CD4-positive, alpha-beta T cell (primary cell): ENCODE measurements at places on chromosomes 11 and 22.

- DNase-seq: no peak
- H3K27ac ChIP-seq: no peak overlapping the region
- H3K4me1 ChIP-seq: no peaks in the 10 kb centered on the region
- H3K4me3 ChIP-seq: no peak overlapping the region
- no peaks in the 10 kb centered on the region for H3K36me3 ChIP-seq
Observed at GRCh38 chr22:39185601-39186012, 33.1 kb upstream of the CBX7 start.

GRCh38 chr11:125335106-125335505, 161.0 kb downstream of the FEZ1 start:
- H3K36me3 ChIP-seq: no peaks in the 10 kb centered on the region
- H3K27ac ChIP-seq: no peak overlapping the region
- no peaks in the 10 kb centered on the region for H3K4me1 ChIP-seq
- DNase-seq: peak; percentile 2
- H3K27me3 ChIP-seq: no peaks in the 10 kb centered on the region

- DNase-seq: no peak
- H3K36me3 ChIP-seq: no peaks in the 10 kb centered on the region
- H3K4me3 ChIP-seq: no peak overlapping the region
- H3K27ac ChIP-seq: no peak overlapping the region
- H3K4me1 ChIP-seq: peaks cover 24% of the 10 kb centered on the region
- H3K27me3 ChIP-seq: no peaks in the 10 kb centered on the region
Observed at GRCh38 chr11:10441091-10441490, 14.0 kb upstream of the AMPD3 start.

GRCh38 chr11:64694026-64694755, 28.8 kb downstream of the NRXN2 start:
- H3K4me1 ChIP-seq: no peaks in the 10 kb centered on the region
- no peak overlapping the region for H3K4me3 ChIP-seq
- H3K36me3 ChIP-seq: no peaks in the 10 kb centered on the region
- peaks cover 24% of the 10 kb centered on the region for H3K27me3 ChIP-seq
- no peak overlapping the region for H3K27ac ChIP-seq
- DNase-seq: no peak

- no peak for DNase-seq
- peaks cover 35% of the 10 kb centered on the region for H3K36me3 ChIP-seq
- H3K4me1 ChIP-seq: peaks cover 23% of the 10 kb centered on the region
Observed at GRCh38 chr11:65997286-65997685, 4.7 kb downstream of the EIF1AD start.

DNA sequence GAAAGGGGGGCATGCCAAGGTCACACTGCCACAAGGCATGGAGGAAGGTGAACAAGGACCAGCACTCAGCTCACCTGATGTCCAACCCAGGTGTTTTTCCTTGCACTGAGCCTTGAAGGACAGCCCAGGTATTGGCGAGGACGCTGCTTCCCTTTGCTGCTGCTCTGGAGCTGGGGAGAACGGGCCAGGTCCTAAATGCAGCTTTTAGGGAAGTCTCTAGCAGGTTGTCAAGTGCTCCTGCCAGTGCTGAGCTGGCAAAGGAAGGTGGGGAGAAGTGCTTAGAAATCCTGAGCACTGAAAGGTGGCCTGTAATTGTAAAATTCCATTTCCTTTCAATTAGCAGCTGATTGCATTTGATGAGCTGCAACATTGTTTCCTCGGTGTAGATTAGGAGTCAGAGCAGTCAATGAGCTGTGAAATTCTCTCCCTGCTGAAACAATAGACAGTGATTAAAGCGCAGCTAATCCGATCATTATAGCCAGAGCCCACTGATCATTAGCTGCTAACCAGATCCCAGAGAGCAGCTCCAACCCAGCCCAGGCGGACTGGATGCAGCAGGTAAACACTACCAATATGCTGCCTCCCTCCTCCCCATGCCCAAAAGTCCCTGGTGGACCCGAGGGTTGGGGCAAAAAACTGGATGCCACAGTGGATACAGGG, 507.6 kb downstream of the INSC start:
- DNase-seq: no peak
- no peaks in the 10 kb centered on the region for H3K27me3 ChIP-seq
- no peak overlapping the region for H3K4me3 ChIP-seq
- no peak overlapping the region for H3K27ac ChIP-seq

GRCh38 chr11:9182180-9182871, 82.8 kb downstream of the DENND5A start:
- DNase-seq: no peak
- no peak overlapping the region for H3K4me3 ChIP-seq
- H3K4me1 ChIP-seq: no peaks in the 10 kb centered on the region
- H3K27me3 ChIP-seq: no peaks in the 10 kb centered on the region
- H3K36me3 ChIP-seq: peaks cover 14% of the 10 kb centered on the region
- H3K27ac ChIP-seq: no peak overlapping the region

GRCh38 chr11:8032576-8033304, 45.6 kb downstream of the EIF3F start:
- H3K27ac ChIP-seq: no peak overlapping the region
- H3K4me3 ChIP-seq: no peak overlapping the region
- no peaks in the 10 kb centered on the region for H3K36me3 ChIP-seq
- peaks cover 5% of the 10 kb centered on the region for H3K27me3 ChIP-seq
- peaks cover 8% of the 10 kb centered on the region for H3K4me1 ChIP-seq

DNA sequence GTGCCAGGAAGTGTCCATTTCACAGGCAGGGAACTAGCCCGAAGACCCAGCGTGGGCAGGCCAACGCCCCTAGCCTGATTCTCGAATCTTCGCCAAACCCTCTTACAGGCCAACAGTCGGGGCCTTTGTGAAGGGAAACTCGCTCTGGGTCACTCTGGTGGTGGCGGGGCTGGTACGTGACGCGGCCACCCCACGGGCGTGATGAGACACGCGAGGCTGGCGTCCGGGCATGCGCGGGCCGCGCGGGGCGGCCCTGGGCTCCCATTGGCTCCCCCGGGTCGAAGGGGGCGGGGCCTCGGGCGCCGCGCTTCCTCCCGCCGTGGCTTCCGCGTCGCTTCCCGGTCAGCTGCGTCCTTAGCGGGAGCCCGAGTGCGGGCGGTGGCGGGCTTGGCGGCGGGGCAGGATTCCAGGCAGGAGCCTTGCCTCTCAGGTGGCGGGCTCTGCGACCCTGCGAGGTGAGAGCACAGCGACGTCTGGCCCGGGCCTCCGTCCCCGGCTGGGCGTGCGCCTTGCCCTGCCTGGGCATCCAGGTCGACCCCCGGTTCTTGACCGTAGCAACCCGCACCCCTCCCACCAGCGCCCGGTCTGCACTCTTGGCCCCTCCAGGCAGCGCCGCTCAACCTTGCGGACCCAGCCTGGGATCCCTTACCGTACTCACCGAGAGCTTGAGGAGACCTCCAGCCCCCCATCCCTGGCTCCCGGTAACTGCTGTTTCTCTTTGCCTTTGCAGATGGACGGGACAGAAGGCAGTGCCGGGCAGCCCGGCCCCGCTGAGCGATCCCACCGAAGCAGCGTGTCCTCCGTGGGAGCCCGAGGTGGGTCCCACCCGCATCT, at the start of gene FRMD8:
Gene FRMD8, plus strand, starts transcription at position 331 of the 834 bp plus-strand sequence. Its CDS starts 400 bp downstream, at position 731.
- DNase-seq: peak; percentile 85
- H3K36me3 ChIP-seq: peaks cover 19% of the 10 kb centered on the region
- H3K4me3 ChIP-seq: peak within 1 kb of the TSS; percentile 97
- peak within 1 kb of the TSS; percentile 99 for H3K27ac ChIP-seq

DNA sequence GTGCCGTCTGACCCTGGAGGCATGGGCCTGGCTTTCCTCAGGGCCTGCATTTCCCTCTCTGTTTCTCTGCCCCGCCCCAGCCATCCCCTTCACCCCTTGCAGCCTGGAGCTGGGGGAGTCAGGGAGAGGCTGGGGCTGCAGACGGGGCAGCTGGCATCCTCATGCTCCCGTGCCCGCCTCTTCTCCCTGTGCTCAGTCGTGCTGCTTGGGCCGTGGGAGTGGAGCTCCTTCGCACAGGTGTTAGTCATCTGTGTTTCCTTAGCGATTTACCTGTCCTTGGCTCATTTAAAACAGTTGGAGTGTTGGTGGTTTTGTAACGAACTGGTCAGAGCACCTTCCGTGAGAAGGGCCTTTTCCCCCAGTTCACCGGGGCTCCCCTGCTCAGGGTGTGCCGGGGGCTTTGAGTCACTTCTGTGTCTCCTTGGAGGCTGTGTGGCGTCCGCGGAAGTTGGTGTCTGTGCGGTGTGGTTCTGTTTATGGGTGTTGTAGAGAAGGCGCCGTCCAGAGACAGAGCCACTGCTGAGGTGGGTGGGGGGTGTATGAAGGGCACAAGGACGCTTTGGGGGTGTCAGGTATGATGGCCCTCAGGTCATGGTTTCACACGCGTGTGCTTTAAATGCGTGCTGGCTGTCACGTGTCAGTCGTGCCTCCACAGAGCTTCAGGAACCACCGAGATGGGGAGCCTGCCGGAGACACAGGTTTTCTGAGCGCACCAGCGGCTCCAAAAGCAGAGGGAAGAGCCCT, 19.5 kb downstream of the BRSK2 start:
- no peaks in the 10 kb centered on the region for H3K27me3 ChIP-seq
- H3K27ac ChIP-seq: no peak overlapping the region

DNA sequence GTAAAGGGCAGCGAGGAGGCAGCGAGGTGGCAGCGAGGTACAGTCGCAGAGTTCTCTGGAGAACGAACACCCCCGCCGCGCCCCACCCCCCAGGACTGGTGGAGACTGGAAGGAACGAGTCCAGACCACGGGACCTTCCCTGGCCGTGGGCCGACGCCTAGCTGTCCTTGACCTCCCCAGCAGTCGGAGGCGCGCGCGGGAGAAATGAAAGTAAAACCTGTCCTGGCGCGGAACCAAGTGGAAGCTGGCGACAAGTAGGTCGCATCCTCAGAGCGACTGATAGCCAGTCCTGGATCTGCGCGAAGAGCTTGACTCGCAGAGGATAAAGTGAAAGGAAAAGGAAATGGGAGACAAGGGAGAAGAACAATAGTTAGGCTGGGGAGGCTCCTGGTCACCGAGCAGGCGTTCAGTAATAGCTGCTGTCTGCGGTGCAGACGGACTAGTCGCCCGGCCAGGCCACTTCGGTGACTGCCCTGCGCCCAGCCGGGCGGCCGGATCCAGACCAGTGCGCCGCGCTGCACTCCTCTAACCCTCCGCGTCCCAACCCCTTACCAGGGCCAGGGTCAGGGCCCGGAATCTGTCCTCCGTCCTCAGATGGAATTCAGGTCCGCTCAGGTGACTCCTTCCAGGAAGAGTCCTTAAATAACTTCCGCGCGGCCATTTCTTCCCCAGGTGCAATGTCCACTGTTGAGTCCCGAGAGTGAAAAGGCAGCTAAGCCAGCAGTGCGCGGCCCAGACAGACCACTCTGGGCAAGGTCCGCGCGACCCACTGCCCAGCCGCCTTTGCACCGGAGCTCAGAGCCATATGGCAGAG, 1.9 kb upstream of the ADM start:
- no peak overlapping the region for H3K27ac ChIP-seq
- H3K4me3 ChIP-seq: peak overlapping the region; percentile 63
- H3K4me1 ChIP-seq: peaks cover 64% of the 10 kb centered on the region

DNA sequence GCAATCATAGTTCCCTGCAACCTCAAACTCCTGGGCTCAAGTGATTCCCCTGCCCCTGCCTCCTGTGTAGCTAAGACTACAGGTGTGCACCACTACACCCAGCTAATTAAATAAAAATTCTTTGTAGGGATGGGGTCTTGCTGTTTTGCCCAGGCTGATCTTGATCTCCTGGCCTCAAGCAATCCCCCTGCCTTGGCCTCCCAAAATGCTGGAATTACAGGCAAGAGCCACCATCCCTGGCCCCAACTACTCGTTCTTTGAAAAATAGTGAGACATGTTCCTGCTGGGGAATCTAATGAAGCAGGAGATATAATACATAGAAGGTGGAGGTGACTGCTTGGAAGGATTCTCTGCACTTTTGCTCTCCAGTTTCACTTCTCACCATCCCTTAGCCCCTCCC, 40.1 kb upstream of the RFPL3 start:
- DNase-seq: no peak
- no peaks in the 10 kb centered on the region for H3K36me3 ChIP-seq
- no peak overlapping the region for H3K27ac ChIP-seq

DNA sequence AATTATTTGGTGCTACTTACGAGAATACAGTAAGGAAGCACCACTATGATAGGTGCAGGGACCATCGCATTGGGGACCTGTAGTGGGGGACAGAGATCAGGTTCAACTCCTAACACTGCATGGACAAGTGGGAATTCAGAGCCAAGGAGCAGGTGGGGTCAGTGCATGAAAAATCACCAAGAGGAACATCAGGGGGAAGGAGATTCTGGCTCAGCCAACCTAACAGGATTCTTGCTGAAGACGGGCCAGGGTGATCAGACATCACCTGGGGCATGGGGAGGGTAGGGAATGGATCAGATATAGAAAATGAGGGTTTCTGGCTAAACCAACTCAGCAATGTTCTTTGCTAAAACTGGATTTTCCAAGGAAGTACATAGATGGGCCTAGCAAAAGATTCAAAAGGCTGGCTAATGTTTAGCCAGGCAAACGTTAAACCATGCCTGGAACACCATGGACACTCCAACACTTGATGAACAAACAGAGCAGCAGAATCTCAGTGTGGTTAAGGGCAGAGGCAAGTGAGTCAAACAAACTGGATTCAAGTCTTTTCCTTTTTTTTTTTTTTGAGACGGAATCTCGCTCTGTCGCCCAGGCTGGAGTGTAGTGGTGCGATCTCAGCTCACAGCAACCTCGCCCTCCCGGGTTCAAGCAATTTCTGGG, 70.0 kb downstream of the MICAL3 start:
- H3K27me3 ChIP-seq: no peaks in the 10 kb centered on the region
- H3K36me3 ChIP-seq: no peaks in the 10 kb centered on the region
- no peaks in the 10 kb centered on the region for H3K4me1 ChIP-seq
- DNase-seq: no peak
- H3K4me3 ChIP-seq: no peak overlapping the region
- no peak overlapping the region for H3K27ac ChIP-seq

DNA sequence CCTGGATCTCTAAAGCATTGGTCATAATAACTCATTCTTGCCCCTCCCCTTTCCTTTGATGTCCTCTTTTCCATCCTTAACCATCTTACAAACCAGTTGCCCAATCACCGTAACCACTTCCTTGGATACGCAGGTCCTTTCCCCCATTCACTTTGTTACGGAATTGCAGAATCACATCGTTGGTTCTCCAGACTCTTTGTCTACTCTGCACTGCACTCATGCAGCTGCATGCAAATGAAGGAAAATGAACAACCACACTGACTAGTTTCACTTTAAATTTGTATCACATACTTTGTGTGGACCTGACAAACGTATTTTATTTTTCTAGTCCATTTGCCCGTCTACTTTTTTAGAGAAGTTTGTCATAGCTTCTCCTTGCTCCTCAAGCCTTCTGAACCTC, 69.9 kb downstream of the SLC5A12 start:
- no peak overlapping the region for H3K4me3 ChIP-seq
- H3K36me3 ChIP-seq: no peaks in the 10 kb centered on the region
- DNase-seq: no peak
- no peaks in the 10 kb centered on the region for H3K27me3 ChIP-seq
- no peaks in the 10 kb centered on the region for H3K4me1 ChIP-seq

GRCh38 chr11:57735619-57736298, 5.5 kb upstream of the SELENOH start:
- H3K4me1 ChIP-seq: peaks cover 4% of the 10 kb centered on the region
- no peak overlapping the region for H3K4me3 ChIP-seq
- H3K27me3 ChIP-seq: no peaks in the 10 kb centered on the region
- no peak for DNase-seq
- H3K27ac ChIP-seq: no peak overlapping the region
- peaks cover 26% of the 10 kb centered on the region for H3K36me3 ChIP-seq
